Activated CD4-positive, alpha-beta T cell treated with anti-CD3 and anti-CD28 coated beads for 4 hours (primary cell): ENCODE measurements at places on chromosomes 7 and 10.
A peak's percentile ranks its signal among the peaks of the same experiment; 100 is the strongest.

GRCh38 chr7:137771679-137772078 lies 75.1 kb downstream of the DGKI start:
- DNase-seq = no peak

GRCh38 chr7:44222074-44222473 lies 21.3 kb downstream of the YKT6 start:
- DNase-seq = no peak

GRCh38 chr7:26167303-26167934 lies 15.4 kb downstream of the NFE2L3 start:
- DNase-seq = no peak

DNA sequence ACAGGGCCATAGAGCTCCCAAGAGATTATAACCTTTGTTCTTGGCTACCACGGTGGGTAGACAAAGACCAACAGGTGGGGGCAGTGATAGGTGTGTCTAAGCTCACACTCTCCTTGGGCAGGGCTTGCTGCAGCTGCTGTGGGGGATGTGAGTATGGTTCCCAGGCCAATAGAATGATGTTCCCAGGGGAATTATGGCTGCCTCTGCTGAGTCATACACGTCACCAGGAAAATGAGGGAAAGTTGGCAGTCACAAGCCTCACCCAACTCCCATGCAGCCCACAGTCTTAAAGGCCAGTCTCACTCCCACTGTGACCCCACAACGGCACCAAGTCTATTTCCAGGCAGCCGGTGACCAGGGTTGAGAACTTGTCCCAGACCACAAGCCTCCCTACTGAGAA lies 453.4 kb upstream of the PODXL start:
- DNase-seq = no peak

GRCh38 chr10:42738679-42739078 lies 43.9 kb upstream of the BMS1 start:
- DNase-seq = no peak

DNA sequence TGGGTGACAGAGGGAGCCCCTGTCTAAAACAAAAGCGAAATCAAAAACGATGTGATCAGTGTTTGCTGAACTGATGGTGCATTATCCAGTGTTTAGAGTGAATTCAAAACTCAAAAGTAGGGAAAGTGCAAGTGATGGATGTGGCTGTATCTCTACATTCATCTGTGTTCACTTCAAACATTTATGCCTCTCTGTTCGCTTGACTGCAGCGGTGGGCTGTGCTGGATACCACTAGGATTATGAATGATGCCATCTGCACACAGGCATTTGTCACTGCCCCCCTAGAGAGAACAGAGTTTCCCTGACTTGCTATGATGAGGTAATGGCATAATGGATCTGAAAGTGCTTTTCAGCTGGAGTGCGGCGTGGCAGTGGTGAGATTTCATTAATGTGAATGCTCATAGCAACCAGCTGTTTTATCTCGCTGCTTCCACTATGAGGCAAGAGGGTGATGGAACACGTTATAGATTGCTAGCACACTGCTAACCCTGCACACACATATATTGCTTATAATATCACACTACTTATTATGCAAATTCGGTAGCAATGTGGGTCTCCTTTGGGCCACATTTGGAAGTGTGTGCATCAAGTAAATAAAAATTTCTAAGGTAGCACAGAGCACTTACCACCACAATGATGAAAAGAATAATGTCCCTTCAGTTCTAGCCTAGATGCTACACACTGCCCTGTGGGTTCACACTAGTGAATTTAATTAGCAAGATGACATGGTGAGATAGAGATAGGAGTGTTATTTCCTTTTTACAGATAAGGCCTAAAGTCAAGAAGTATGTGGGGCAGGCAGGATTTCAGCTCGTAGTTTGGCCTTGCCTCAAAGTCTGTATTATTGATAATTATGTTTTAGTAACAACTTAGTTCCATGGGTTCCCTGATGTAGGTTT lies 164.7 kb downstream of the CAMK1D start:
- DNase-seq = no peak

- DNase-seq = no peak
Observed at GRCh38 chr10:105806-106205, 29.4 kb upstream of the ZMYND11 start.

GRCh38 chr10:62000037-62000603 lies 98.6 kb downstream of the ARID5B start:
- no peak for DNase-seq

- no peak for DNase-seq
Observed at GRCh38 chr10:66472156-66472555, 453.7 kb upstream of the LRRTM3 start.

DNA sequence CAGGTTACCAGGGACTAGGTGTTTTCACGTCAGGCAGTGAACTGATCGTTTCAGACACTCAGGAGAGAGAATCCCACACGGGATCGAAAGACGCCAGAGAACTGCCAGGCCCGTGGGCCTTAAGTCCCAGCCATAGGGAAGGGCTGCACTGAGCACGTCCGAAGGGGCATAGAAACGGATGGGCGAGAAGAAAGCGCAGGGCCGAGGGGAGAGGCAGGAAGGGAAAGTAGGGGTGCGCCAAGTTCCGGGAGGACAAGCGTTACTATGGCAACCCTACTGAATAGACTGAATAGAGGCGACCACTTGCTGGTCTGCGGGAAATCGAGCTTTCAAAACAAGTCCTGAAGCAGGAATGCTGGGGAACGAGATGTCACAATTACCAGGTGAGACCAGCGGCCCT lies 421.3 kb upstream of the NUPR2 start:
- DNase-seq = no peak

DNA sequence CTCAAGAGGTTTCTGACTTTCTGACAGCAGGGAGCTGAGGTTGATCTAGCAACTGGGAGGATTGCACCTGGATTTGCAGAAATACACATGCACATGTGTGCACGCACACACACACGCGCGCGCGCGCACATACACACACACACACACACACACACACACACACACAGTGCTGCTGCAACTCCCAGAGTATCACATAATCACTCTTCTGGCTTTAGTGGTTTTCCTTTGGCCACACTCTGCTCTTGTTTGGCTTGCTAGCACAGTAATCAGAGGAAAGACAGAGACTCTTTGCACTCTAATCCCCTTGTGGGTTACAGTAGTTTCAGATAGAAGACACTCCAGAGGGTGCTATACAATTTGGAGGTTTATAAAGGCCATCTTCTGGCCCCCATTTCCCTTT lies 705.0 kb downstream of the AUTS2 start:
- no peak for DNase-seq

DNA sequence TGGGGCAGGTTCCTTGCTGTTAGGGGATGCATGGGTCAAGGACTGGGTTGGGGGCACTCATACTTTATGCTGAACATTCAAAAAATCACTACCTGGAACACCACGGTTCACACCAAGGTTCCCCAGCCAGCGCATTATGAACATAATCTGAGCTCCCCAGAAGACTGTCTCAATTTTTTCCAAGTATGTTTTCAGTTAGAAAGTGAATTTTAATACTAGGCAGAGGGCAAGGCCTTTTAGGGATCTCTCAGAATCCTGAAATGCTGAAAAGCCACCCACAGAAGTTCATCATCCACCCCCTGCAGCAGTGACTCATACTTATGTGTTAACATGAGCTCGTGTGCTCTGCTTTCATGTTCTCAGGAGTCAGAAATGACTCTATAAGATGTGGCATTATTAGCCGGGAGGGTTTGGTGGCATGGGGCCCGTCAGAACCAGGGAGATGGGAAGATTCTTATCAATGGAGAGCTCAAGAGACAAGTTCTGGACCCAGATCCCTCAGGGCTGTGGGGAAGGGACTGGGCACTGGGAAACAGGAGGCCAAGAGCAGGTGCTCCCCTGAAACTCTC lies 185.2 kb upstream of the ITGB1 start:
- DNase-seq = peak; percentile 63

DNA sequence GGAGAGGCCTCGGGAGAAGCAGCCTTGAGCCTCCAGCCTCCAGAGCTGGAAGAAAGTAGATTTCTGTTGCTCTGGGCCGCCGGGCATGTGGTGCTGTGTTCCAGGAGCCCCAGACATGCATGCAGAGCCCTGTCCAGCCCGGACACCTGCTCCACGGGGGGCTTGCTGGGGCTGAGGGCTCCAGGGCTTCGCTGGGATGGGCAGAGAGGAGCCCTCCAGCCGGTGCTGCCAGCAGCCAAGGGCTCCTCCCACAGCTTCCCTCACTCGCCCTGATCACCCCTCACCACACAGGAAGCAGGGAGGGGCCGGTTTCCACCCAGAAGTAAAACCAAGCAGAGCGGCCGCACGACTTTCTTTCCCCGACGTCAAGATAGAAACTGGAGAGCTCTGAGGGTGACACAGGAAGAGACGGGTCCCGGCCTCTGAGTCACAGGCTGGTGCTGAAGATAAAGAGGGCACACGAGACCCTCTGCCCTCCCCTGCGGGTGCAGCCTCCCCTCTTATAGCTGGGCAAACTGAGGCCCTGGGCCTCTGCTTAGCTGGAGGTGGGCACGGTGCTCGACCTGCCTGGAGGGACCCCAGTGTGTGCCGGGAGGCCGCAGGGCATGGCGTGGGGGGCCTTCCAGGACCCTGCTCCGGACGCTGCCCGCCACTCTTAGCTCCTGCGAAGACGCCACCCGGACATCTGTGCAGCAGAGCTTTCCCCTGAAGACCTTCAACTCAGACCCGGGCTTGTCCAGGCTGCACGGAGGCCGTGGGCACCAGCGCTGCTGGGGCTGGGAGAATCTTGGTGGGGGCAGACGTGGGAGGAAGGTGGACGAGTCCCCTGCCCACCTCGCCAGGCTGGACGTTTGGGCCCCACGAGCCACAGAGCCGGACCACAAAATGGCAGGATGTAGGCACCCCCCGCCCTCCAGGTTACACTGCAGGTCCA lies 31.1 kb downstream of the ADAP1 start:
- peak; percentile 91 for DNase-seq

DNA sequence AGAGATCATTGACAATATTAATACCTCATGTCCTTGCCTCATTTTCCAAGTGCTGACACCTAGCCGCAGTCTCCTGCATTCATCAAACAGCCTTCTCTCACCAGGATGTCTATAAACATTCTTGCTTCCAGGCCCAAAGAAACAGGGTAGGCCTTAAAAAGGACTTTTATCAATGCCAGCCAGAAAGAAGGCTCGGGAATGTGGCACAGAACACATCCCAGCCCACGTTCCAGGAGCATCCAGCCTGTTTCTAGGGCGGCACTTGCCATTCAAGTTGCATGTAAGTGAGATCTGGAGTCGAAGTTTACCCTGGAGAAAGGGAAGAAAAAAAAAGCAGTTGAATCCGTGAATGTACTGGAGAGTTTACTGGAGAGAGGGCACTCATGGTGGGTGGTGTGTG lies 1083.1 kb downstream of the KCNMA1 start:
- no peak for DNase-seq

- DNase-seq = no peak
Observed at GRCh38 chr10:42987121-42987541, 89.7 kb upstream of the RET start.

DNA sequence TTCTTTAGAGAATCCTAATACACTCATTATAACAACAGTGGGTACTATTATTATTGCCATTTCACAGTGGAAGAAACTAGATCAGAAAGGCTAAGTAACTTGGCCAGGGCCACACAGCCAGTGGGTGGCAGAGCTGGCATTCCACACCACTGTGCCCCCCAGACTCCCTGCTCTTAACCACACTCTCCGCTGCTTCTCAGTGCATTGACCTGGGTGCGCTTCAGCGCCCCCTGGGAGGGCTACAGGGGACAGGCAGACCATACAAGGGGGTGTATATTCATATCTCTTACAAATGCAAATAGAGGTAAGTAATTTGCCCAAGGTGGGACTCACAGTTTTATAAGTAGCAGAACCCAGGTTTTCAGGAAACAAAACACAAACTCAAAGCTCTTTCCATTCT lies 77.0 kb upstream of the NMT2 start:
- no peak for DNase-seq

- DNase-seq = no peak
Observed at GRCh38 chr7:158676171-158676840, 28.3 kb downstream of the NCAPG2 start.

DNA sequence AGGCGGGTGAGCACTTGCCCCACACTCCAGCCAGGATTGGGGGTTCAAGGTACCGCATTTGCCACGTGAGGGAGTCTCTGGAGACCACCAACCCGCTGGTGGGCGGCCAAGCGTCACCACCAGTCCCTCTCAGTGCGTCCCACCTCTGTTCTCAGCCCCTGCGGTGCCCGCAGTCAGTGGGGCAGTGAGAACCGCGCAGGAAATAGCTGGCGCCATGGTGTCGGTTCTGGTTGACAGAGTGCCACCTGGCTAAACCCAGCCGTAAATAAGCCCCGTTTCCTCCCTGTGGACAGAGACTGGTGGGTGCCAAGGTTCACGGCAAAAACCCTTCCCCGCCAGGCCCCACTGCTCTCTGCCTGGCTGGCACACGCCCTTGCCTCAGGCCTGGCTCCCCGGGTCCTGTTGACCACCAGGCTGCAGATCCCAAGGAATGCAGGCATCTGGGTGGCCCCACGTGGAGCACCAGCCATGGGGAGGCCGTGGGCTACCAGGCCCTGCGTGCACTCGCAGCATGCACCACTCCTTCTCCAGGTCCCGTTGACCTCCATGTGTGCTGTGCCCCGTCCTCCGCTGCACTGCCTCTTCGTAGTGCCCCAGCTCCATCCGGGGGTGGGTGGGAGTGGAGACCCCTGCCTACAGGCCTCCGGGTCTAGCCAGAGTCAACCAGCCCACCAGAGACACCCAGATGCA lies 140.0 kb downstream of the LHPP start:
- DNase-seq = no peak

DNA sequence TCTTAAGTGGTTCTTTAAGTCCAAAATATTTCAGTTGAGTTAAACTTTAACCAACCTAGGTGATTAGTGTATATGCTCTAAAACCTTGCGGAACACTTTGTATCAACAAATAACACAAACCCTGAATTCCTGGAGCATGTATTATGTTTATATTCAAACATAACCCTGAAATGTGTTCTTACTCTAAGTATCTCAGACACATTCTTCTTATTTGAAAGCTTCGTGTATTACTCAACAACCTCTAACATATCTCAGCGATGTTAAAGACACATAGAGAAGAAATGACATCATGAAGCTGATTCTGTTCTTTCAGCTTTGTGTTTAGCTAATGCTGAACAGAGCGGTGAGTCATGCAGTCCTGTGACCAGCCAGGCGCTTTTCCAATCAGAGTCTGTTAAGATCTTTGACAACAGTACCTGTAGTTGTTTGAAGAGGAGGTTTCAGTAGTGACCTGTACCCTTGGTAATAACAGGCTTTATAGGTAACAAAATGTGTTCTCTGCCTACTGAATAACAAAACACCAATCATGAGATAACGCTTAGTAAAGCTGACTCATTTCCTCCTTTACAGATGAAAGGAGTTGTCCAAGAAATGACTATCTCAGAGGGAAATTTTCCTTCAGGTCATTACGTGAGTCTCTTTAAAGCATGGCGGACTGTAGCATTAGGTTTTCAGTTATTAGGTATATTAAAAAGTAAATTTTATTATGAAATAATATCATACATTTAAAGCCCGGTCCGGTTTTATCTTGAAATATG lies 67.3 kb upstream of the KLF6 start:
- DNase-seq = peak; percentile 71

DNA sequence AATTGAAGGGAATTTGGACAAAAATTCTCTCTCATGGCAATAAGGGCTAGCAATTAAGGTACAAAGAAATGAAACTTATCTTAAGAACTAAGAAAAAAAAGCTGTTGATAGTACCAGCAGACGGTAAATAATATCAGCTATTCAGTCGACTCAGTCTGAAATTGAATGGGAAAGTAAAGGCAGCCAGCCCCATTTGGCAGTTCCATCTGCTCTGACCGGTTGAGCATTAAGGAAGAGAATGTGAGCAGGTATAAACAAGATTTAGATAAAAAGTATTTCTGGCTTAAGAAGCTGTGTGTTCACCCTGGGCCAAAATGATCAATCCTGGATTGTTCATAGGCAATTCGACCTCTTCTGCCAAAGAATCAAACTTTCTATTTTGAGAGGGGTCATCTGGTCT lies 154.6 kb upstream of the NPVF start:
- DNase-seq = no peak

- no peak for DNase-seq
Observed at GRCh38 chr7:47885309-47885986, 62.8 kb downstream of the PKD1L1 start.
